ENCODE measurements at places on chromosomes 5 and 9.
A peak's percentile ranks its signal among the peaks of the same experiment; 100 is the strongest.

- no peak for DNase-seq
Measured at GRCh38 chr5:151150471-151151262, 6.9 kb downstream of the ANXA6 start.

GRCh38 chr5:102865171-102865509 lies 110.0 kb downstream of the PAM start:
- peak; percentile 61 for DNase-seq

DNA sequence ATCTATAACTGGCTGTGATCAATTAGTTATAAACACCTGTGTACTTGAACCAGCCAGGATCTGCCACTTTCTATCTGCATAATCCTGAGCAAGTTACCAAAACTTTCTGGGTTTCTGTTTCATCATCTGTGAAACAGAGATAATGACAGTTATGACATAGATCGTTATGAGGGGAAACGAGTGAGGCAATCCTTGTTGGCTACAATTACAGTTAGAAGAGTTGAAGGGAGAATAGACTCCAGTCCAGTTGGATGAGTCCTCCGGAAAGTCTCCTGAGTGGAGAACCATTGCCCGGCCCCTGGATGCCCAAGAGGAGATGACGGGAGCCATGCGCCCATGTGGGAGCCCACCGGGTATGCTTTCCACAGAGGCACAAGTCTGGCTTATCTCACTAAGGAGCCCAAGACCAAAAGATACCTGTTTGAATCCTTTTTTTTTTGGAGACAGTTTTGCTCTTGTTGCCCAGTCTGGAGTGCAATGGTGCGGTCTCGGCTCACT lies 4.5 kb downstream of the PDE6A start:
- no peak for DNase-seq

DNA sequence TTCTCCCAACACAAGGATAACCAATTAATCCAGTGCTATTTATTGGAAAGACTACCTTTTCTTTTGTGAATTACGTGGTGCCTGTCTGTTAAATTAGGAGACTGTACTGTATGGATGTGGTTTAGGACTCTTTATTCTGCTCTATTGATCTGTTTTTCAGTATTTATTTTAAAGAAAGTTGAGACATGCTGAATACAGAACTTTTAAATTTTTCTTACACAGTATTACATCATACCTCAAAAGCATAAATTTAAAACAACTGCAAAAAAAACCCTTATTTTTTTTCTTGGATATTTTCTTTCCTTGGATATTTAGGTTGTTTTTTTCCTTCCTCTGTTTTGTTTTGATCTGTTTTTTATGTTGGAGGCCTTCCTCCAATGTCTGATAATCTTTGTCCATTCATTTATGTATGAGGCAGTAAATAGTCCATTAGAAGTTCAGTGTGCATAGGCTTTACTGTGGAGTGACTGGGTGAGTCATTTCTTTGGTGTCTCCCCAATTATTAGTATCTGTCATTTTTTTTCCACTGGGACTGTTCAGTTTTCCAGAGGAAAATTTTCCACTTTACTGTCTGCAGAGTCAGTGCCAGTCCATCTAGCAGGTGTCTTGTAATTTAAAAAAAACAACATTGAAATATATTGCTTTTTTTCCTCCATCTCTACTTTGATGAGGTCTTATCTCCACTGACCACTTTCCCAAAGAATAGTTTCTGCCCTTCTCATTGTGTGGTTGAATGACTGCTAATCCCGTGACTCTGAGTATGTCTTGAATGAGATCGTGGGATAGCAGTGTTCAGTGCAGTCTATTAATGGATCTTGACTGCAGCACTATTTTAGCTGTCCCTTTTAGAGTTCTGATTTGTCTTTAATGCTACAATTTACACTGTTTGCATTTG lies 15.2 kb downstream of the CYSTM1 start:
- peak; percentile 77 for DNase-seq

DNA sequence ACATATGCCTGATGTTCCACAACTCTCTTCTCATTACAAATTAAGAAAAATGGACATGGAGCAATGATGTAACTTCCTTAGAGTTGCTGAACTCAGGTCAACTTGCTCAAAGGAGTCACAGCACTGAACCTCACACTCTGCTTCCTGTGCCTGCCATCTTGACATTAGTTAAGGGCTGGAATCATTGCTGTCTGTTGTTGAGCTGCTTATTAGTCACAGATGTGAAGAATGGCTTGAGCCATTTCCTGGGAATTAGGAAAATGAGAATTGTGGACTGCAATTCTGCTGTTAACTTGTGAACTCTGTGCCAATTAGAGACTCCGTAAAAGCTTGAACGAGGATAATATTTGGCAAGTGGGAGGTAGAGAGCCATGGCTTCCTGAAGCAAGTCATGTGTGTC lies 212.0 kb downstream of the ADAMTS12 start:
- DNase-seq: no peak

DNA sequence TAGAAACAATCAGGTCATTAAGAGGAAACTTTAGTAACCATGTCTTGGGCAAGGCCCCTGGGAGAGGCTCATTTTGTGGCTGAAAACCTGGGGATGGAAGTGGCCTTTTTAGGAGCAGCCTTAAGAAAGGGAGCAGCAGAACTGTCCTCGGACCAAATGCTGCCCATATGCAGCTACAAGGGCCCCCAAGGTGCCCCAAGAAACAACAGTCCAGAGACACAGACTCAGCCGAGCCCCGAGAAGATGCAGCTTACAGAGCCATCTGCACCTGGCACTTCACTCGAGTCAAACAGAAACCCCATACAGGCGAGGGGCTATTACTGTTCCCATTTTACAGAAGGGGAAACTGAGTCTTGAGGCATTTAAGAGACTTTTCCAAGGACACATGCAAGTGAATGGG lies 58.0 kb downstream of the COL23A1 start:
- no peak for DNase-seq

DNA sequence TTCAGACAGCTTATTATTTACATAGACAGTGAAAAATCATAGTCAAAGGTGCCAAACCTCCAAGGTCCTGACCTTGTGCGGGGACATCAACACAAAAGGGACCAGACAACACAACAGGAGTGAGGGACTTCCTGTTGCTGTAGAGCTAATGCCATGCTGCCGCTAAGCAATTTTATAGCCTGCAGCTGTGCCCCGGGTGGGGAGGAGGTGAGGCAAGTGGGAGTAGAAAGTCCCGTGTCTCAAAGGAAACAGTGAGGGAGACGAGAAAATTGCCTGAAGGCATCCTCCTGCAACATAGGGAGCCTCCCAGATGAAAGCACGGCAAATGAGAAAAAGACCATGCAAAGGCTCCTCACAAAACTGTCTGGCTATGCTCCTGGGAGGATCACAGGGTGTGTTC lies 58.8 kb downstream of the CAAP1 start:
- DNase-seq: no peak

DNA sequence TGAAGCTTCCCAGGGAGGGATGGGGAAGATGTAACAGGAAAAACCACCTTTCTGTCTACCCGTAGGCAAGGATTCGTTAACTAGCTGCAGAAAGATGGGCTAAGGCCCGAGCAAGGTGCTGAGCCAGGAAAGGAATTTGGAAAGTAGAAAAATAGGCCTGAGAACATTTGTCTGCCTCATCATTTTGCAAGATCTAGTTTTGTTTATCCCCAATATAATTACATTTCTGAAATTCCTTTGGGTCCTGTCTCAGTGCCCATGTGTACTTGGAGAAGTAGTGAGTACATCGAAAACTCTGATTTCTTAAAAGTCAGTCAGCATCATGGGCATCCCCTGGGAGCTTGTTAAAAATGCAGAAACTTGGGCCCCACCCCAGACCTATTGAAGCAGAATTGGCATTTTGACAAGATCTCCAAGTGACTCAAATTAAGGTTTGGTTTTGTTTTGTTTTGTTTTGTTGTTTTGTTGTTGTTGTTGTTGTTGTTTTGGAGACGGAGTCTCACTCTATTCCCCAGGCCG lies 52.1 kb upstream of the CEMIP2 start:
- no peak for DNase-seq

GRCh38 chr9:5459289-5459829 lies 9.0 kb downstream of the CD274 start:
- no peak for DNase-seq

- no peak for DNase-seq
Measured at GRCh38 chr5:9108162-9108561, 437.7 kb downstream of the SEMA5A start.

- no peak for DNase-seq
Measured at GRCh38 chr9:79769476-79770275, 197.9 kb downstream of the TLE4 start.

GRCh38 chr9:126534431-126535186 lies 79.1 kb upstream of the LMX1B start:
- peak; percentile 58 for DNase-seq

DNA sequence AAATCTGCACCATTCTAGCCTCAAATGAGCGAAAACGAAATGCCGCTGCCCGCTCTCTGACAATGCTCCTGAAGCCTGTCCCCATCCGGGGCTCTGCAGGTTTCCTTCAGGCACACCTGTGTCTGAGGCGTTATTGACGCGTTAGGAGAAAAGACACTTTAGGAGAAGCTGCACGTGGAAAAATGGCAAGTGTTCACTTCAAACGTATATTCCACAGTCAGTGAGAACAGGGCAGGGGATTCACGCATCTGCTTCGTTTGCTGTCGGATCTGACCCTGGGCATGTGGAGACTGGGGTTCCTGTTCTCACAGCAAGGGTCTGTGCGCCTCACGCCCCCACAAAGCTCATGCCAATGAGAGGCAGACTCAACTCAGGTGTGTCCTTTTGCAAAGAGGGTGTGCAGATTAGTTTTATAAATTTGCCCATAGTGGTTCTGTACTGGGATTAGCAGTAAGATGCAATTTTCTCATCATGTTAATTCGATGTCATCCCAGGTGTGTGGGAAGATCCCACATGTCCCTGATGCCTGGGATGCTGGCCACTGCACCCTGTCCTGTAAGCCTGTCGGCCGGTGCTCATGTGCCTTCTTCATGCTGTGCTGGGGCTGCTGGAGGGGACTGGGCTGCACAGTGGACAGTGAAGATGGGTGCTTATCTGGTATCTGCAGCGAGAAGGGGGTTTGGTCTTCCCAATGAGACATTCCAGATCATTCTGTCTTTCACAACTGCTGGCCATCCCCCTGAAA lies 11.2 kb upstream of the TBC1D9B start:
- no peak for DNase-seq

GRCh38 chr5:45694255-45694814 lies 1.8 kb downstream of the HCN1 start:
- DNase-seq: no peak

DNA sequence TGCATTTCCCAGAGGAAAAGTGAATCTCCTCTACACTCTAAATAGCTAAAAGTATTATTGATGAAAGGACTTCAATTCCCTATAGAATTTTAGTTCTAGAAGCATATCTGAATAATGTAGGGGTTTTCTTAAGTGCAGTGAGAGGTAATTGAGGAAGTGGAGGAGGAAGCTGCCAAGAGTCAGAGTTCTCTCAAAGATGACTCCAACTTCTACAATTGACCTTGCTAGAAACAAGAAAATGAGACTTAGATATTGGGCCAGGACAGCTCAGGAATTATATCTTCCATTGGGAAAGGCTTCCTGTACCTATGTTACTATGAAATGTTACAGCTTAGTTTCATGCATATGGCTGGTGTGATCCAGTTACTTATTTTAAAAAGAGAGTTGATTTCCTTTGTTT lies 10.4 kb upstream of the F2R start:
- DNase-seq: no peak

- DNase-seq: no peak
Measured at GRCh38 chr5:113195771-113196170, 219.2 kb downstream of the DCP2 start.

- no peak for DNase-seq
Measured at GRCh38 chr5:157506981-157507780, 47.2 kb downstream of the NIPAL4 start.

DNA sequence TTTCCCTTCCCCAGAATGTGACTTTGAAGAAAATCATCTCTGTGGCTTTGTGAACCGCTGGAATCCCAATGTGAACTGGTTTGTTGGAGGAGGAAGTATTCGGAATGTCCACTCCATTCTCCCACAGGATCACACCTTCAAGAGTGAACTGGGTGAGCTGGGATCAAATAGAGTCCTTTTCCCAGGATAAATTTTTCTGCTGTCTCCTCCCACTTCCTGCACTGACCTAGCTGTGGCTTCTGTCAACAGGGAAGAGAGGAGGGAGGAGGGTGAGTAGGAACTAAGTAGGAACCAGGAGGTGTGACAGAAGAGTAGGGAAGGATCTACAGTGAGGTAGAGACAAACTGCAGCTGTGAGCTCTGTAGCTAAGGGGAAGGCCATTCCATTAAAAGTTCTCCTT lies 69.3 kb downstream of the MAMDC2 start:
- DNase-seq: peak; percentile 67

DNA sequence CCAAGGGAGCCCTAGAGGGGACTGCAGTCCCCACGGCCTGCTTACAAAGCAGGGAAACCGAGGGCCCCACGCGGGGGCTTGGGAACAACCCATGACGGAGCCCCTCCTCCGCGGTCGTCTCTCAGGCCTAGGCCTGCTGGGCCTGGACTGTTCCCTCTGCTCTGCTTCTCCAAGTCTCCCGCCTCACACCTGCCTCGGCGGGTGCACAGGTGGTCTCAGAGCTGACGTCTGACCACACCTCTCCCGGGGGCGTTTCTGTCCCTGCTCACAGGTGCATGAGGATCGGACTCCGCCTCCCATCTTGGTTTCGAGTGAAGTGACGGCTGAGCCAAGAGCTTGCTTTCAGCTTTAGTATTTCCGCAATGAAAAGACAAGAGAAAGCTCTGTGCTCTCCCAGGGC lies 72.1 kb downstream of the MRPL36 start:
- DNase-seq: no peak

DNA sequence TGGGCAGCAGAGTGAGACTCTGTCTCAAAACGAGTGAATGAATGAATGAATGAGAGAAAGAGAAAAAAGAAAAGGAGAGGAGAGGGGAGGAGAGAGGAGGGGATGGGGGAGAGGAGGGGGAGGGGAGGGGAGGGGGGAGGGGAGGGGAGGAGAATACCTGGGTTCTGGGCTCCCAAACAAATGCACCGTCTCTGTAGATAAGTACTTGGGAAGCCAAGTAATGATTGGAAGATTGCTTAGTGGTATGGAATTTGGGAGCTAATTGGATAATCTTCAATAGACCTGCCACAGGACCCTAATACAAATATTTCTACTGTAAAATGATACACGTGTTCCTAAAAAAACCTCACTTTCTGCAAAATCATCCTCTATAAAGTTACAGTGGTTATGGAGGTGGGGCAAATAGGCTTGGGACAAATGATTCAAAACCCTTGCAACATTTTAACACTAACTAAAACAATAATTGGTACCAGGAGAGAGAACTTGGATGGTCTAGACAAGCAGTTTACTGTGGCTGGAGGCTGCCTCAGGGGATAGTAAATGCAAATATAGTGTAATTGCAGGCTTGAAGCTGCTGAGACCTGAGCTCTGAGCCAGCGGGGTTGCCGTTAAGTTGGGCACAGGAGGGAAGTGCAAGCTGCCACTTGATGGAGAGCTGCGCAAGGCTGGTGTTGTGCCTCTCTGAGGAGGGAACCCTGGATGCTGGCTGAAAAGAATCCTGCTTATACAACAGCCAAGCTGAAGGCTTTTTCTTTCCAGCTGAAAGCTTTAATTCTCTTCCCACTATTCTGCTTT lies 3.5 kb downstream of the HEMGN start:
- DNase-seq: no peak

DNA sequence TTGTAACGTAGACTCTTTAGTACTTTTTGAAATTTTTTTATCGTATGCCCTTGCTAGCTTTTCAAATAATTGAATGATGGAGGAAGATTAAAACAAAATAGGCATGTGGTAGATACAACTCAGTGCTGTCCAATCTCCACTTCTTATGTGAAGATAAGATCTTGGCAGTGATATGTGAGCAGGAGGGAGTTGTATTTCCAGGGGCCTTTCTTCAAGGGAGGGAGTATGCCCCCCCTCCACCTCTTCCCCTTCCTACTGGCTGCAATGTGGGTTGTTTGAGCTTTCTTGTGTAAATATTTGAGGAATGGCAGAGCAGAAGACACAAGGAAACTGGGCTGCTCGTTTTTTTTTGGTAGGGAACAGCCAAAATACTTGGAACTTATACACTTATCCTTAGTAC lies 374.9 kb downstream of the PSAT1 start:
- no peak for DNase-seq

Measured in SW480 (cell line).